ENCODE measurements at places on chromosomes 2 and 18.

GRCh38 chr2:14616342-14616741 lies 16.2 kb upstream of the LRATD1 start:
- no peak for DNase-seq

- no peak for DNase-seq
Measured at GRCh38 chr2:231010201-231010730, 14.3 kb downstream of the SPATA3 start.

GRCh38 chr18:10497206-10497749 lies 28.5 kb upstream of the NAPG start:
- DNase-seq: no peak

DNA sequence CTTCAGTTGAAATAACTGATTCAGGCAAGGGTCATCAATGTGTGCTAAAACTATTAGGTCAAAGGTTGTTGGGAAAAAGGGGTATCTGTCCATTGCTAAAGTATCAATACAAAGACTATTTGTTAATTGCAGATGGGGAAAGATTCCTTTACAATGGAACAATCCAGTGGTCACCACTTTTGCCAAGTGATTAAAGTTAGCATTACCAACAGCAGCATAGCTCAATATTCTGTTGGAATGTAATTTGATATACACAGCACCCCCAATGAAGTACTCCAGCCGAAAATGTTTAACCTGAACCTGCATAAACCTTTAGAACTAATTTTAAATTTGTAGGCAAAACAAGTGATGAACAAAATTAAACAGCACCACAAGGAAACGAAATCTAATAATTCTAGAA lies 191.0 kb downstream of the TCF4 start:
- no peak for DNase-seq

- no peak for DNase-seq
Measured at GRCh38 chr2:45833301-45833967, 182.0 kb downstream of the PRKCE start.

DNA sequence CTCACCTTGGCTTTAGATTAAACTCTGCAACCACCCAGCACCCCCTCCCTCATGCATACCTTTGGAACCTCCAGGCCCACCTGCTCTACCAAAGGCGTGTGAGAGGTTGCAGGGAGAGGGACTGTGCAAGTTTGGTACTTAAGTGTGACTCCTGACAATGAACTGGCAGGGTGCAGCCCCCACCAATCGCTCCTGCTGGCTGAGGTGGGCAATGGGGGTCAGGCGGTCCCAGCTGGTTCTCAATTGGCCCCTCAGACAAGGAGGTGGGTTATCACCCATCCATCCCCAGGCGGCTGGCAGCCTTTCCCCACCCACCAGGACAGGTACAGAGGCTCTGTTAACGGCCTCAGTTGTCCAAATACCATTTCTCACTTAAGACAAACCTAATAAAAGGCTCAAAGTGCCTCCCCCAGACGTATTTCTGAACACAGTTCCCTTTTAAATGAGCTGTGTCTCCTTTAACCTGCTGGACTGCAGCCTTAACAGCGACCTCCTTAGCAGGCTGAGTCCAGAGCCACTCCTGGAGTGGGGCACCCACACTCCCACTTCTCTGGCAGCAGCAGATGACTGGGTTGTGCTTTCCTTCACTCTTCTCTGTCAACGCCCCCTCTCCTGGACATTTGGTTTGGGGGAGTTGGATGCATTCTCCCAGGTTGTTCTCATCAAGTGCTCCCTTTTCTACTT lies 169.2 kb upstream of the SMAD2 start:
- no peak for DNase-seq

- DNase-seq: no peak
Measured at GRCh38 chr2:143513081-143513480, 383.9 kb downstream of the ARHGAP15 start.

DNA sequence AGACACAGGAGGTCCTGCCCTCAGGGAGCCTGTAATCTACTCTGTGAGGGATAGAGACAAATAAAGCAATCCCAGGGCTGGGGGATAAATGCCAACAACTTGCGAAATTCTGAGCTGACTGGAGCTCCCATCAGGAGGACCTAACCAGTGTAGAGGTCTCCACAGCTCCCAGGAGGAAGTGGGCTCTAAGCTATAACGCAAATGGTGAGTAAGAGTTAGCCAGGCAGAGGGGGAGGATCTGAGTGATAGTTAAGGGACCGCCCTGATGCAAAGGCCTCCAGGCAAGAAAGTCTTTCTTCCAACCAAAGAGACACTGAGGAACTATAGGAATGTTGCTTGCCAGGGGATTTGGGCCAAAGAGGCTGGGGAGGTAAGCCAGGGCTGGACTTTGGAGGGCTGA lies 16.0 kb upstream of the ZNF532 start:
- DNase-seq: no peak

DNA sequence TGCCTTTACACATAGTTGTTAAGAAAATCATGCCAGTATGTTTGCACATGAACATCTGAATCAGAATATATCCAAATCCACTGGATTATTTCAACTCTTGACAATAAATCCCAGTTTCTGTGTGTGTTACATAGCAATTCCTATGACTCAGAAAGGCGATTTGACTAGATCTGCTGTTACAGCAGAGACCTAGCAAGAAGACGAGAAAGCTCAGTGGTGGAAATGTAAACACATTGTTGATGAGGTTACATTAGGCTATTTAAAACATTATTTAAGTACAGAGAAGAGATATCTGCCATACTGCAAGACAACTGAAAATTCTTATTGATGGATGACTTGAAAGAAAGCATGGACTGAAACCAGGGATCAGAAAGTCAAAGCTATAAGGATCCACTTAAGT lies 73.0 kb upstream of the SMIM21 start:
- DNase-seq: no peak

DNA sequence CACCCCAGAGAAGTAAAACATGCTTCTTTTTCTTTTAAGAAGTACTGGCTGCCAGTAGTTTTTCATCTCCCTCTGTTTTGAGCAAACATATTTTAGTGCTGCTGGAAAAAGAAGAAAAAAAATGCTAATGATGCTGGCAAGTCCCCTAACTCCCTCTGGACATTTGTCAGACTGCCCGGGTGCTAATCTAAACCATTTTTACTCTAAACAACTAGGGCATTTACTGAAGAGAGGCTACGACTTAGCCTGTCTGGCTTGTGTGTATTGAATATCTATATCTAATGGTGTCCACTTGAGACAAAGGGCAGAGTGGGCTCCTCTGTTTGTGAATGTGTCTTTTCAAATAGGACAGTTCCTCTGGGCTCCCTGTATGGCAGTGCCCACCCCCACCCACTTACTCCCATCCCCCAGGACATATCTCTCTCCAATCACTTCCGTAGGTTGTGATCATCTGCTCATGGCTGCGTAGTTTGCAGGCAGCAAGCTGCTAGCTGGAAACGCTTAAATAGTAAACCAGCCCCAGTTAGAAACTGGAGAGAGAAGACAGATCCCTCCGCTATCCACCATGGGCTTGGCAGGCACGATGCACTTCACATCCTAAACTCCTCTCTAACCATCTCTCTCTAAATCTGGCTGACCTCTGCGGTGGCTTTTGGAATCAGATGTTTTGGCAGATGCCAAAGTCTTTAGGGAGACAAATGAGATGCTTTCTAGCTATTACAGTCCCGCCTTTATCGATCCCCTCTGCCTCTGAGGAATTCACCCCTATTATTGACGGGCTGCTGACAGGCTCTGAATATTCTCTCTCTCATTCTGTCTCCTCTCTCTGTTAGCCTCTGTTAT lies 58.3 kb downstream of the DOCK10 start:
- no peak for DNase-seq

GRCh38 chr2:84486441-84487115 lies 27.5 kb upstream of the SUCLG1 start:
- no peak for DNase-seq

DNA sequence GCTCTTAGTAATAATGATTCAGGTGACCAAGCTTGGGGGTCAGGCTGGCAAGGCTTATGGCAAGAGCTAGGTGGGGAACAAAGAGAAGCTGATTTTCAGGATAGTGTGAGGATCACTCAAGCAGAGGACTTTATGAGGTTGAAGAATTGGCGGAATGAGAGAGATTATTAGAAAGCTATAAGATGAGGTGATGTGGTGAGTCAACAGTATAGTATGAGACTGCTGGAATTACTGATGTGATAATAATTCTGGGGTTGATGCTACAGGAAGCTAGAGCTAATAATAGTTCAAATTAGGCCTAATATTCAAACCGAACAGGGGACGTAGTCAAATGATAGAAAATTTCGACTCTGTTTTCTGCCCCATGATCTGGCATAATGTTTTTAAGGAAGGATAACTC lies 2115.3 kb upstream of the PIK3C3 start:
- no peak for DNase-seq

GRCh38 chr2:216217904-216218260 lies 108.7 kb downstream of the XRCC5 start:
- no peak for DNase-seq

DNA sequence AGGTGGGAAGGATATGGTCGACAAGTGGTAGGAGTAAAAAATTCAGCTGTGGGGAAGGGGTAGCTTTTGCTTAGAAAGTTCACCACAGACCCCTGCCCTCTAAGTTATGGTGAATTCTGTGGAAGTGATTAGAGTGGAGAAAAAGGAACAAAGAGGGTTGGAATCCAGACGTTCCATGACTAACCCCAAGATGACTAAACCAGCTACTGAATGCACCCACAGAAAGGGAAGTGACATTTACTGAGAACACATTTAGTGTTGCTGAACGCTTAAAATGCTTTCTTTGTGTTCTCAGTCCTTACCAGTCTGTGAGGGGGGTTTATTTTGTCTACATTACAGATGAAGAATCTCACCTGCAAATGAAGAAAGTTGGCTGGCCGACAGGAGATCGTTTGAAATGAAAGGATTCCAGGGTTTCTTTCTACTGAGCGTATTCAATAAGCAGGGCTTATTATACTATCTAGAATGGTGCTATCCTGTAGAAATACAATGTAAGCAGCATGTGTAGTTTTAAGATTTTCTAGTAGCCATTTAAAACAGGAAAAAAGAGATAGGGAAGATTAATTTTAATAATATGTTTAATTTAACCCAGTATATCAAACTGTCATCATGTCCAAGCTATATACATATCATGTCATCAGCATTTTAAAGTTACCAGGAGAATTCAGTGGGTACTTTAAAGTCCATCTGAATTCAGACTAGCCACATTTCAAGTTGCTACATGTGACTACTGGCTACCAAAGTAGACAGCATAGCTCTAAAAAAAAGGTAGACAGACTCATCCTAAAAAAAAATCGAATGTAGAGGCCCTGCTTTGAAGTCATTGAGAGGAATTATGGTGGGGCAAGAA lies 60.1 kb downstream of the LIMS1 start:
- DNase-seq: no peak

DNA sequence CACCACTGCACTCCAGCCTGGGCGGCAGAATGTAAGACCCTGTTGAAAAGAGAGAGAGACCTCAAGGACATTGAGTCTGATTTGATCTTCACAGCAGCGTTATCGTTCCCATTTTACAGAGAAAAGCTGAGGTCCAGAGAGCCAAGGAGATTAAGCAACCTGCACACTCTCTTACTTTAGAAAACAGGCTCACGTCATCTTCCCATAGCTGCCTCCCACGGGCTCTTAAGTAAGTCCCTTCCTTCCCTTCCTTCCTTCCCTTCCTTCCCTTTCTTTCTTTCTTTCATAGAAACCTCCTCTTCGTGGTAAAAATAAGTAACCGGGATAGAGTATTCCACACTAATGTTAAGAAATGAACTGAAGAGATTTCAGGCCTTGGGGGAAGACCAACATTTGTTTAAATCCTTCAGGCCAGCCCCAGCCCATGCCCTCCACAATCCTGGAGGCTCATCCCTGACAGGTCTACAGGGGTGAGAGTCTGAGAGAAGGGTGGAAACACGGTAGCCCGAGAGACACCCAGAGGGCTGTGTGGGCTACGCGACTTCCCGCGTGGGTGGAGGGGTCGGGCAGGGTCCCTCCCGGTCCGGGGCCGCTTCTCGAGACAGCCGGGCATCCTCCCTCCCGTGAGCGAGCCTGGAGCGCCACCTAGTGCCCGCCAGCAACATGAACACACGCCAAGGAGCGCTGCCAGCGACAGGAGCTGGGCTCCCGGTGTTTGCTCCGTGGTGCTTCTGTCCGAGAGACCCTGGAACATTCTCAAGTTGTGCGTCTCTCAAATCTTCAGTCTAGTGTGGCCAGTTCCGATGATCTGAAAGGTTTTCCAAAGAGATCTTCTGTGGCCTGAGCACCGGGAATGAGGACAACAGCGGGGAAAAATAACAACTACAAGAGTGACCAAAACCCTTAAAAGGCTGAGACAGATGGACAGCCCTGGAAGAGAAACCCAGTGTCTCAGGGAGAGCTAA lies 160.3 kb downstream of the INO80D start:
- DNase-seq: peak; percentile 34

- no peak for DNase-seq
Measured at GRCh38 chr2:63866009-63866709, 24.5 kb downstream of the UGP2 start.

- DNase-seq: no peak
Measured at GRCh38 chr2:59892398-59892797, 661.1 kb downstream of the BCL11A start.

- no peak for DNase-seq
Measured at GRCh38 chr2:207616185-207616584, 9.0 kb downstream of the METTL21A start.

DNA sequence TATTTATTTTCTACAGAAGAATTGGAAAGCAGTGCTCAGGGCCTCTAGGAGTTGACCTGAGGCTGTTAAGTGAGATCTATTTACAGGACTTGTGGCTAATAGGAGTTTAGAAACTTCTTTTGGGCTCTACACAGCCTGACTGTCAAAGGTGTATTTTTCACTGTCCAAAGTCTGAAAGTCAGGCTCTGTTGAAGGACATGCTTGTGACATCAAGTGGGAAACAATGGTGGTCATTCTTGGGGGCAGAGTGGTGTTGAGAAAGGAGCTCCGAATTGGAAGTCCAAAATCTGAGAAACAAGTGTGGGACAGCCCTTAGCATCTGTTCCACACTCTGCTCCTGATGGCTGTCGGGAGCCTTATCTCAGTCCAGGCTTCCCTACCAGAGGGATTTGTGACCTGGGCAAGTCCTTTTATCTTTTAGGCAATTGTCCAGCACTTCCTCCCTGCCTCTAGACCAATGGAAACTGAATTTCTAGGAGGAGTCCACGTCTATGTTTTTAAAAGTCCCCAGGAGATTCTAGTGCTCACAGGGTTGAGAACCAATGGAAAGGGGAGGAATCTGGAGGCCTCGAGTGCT lies 76.4 kb downstream of the LIPG start:
- no peak for DNase-seq

GRCh38 chr2:206728277-206729199 lies 10.3 kb upstream of the DYTN start:
- no peak for DNase-seq

GRCh38 chr2:74458938-74459363 lies 713 bp downstream of the WBP1 start:
- no peak for DNase-seq

DNA sequence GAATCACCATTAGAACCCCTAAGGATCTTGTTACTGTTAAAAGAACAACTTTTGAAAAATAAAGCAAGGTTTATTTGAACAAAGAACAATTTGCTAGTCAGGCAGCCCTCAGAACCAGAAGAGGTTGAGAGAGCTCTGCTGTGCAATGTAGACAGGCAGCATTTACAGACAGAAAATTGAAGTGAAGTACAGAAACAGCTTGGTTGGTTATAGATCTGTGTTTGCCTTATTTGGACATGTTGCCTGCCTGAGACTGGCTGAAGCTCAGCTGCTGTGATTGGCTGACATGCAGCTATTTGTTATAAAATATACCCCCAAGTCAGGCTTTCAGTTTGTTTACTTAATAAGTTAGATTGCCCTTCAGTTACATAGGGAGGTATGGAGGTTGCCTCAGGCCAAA lies 12.5 kb downstream of the MSTN start:
- DNase-seq: no peak

All from activated T-helper 9 cell treated with anti-CD3 and anti-CD28 coated beads, Interleukin-2, amount 50 U/mL, for 16 hours (primary cell).